Ovary (tissue), 10 donors: ENCODE measurements at places on chromosomes 12 and 14.

GRCh38 chr12:639988-640387 lies 23.3 kb downstream of the NINJ2 start:
- no peak for DNase-seq

- DNase-seq, result no peak
These were observed 130.3 kb downstream of the NCOR2 start for GRCh38 chr12:124437121-124437520.

- DNase-seq, result no peak
These were observed 11.9 kb downstream of the UBE2N start for GRCh38 chr12:93429852-93430251.

GRCh38 chr12:11321980-11322379 lies 11.7 kb upstream of the PRB4 start:
- DNase-seq, result no peak

- DNase-seq, result no peak
These were observed 9.6 kb downstream of the ACADS start for GRCh38 chr12:120735181-120735580.
